ENCODE measurements at places on chromosomes 6 and 20.

DNA sequence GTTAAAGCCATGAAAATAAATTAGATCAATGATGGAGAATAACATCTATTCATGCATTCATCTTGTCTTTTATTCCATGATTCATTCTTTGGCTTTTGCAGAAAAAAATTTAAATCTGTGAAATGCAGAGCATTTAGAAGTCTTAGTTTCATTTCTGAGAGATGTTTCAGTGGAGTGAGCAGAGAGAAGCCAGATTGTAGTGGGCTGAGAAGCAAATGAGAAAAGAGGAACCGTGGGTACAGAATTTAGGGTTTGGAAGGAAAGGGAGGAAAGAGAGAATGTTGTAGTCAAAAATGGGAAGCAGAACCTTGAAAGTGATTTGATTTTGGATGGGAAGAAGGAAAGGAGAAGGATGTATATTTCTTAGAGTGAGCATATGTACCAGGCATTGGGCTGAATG is 260.3 kb upstream of the MAN1A1 start:
- DNase-seq, result no peak

DNA sequence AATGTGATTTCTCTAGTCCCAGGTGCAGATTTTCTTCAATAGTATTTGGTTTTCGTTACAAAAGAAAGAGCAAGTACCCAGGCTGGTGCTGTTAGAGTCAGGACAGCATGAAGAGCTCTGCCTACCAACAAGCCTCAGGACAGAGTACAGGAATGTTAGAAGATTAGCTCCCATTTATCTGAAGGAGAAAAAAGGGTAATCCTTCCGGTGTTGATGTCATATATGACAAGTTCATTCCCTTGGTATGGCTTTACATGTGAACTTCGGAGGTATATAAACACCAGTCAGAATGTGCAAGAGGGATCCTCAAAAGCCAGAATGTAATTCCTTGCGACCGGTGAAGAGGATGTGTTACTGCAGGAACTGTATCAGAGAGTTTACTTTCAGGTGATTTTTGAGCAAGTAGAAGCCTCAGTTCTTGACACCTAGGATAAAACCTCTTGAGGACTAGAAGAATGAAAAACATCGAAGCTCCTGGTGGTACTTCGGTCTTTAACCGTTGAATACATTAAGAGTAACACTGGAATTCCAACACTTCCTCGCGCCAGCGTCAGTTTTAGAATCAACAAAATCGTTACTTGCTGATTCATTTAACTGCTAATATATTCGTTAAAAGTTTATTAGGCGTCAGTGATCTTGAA is 194.2 kb upstream of the ZNF184 start:
- no peak for DNase-seq

DNA sequence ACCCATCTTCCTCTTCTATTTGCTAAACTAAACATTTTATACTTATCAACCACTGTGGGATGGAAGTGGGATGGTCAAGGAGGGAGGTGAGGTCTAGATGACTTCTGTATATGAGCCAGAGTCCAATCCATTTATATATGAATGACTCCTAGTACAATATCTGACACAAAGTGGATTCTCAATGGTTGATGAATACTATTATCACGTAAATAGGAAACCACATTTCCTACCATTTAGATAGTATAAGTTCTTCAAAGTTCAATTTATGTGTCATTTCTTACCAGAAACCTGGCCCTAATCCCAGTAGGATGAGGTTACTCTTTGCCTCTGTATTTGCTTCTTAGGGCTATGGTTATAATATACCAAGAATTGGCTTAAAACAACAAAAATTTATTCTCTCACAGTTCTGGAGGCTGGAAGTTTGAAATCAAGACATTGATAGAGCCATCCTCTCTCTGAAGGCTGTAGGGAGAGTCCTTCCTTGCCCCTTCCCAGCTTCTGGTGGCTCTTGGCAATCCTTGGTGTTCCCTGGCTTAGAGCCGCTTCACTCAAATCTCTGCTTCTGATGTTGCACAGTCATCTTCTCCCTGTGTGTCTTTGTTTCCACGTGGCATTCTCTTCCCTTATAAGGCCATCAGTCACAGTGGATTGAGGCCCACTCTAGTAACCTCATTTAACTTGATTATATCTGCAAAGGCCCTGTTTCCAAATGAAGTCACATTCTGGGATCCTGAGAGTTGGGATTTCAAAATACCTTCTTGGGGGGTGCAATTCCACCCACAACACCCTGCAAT is 41.0 kb upstream of the RAB23 start:
- DNase-seq, result no peak

GRCh38 chr6:4941782-4942672 is 61.8 kb downstream of the RPP40 start:
- DNase-seq, result no peak

DNA sequence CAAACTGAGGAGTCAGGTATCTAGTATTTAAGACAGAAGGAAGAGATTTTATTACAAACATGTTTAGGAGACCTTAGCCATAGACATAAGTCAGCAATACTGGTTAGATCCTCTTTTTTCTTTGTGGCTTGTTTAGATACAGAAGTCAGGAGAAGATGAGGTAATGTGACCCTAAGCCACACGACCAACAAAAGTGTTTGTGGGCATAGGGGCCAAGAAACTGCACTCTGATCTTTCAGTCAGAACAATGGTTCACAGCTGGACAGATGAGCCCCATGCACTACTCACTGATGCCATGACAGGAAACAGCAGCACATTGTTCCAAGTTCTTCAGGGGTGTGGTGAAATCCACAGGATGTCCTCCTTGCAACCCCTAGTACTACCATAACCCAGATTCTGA is 238.5 kb upstream of the RAB32 start:
- no peak for DNase-seq

DNA sequence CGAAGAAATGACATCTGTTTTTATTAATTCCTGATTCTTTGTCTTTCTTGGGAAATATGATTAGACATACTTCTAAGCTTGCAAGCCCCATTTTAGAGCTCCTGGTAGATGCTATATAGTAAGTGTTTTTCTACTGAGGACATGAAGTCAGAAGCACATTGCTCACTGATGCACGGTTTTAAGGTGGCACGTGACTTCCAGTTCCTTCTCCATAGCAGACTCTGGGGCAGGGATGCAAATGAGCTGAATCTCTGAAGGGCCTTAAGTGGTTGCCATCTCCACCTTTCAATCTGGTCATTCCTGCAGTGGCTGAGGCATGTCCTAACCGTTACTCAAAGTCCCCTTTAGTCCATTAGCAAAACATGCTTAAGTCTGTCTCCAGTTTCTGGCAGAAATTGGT is 421.2 kb upstream of the HTR1E start:
- DNase-seq, result no peak

- no peak for DNase-seq
Observed at GRCh38 chr6:133547136-133547535, 306.0 kb downstream of the EYA4 start.

DNA sequence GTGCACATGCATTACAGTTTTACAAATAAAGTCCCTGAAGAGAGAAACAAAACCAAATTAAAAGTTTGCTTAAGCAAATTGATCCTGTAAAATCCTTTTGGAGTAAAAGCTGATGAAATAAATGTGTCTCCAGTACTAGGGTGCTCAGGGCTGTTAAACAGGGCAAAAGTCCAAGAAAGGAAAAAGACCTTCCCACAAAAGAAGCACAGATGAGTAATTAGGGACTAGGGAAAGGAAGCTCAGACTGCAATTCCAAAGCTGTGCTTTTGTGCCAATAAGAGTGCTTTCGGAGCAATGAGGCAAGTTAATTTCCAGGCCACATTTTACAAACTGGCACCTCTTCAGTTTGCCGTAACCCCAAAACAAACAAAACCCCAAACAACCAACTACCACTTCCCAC is 10.4 kb upstream of the RNF182 start:
- DNase-seq, result no peak

DNA sequence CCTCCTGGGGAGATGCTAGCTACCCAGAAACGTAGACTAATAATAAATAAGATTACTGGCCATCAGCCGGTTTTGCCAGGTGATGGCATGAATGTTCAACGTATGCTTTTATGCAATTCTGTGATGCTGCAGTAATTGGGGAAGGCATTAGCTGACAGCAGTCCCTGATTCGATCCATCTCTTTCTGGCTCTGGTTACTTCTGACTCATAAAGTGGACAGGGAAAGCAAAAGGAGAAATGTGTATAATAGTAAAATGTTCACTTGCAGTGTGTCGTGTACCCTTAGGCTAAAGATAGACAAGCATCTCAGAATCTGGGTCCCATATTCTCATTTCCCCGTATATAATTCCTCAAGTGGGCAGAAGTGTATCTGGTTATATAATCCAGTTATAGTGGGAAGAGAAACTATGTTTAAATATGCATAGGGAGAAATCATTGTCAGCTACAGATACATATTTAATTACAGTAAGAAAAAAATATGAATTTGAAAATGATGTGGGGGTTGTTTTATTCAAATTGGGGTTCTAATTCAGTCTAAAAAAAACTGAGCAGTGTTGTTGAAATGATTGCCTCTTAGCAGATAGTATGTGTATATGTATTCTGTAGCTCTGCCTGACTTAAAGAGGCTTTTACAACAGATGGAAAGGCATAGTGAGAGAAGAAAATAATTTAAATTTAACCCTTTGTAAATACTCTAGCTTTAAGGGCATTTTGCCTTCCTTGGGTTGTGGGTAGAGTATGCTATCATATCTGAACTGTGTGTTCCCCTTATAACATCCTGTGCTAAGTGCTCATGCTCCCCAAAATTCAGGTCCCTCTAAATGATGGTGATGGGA is 40.6 kb downstream of the DOK5 start:
- no peak for DNase-seq

GRCh38 chr6:147297663-147298316 is 93.6 kb downstream of the STXBP5 start:
- no peak for DNase-seq

DNA sequence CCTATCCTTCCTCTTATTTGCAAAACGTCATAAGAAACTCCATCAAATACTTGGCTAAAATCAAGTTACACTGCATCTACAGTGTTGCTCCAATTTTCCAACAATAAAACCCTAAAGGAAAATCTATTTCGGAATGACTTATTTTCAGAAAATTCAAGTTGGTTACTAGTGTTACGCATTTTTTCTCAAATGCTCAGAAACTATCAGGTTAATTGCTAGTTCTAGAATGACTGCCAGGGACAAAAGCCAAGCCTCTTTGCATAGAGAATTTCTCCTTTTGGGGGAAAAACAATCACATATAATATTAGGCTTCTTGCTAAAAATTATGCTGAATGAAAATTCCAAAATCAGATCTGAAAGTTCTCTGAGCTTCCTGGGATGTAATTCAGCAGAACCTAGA is 210.2 kb downstream of the BTBD9 start:
- no peak for DNase-seq

DNA sequence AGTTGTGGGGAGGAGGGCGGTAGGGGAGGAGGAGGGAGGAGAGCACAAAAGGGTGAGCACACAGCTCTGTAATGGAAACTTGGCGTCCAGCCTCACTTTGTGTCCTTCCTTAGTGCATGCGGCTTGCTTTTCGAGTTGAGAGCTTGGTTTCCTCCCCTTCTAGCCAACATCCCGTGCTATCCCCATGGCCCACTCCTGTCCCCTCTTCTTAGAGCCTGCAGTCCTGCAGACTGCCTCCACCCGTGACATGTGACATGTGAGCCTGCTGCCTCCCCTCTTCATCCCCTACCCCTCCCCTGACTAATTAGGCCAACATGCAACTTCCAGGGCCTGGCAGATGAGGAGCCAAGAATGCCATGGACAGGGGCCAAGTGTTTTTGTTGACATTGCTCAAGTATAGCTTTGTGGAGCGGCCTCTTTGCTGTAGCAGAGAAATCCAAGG is 63.2 kb downstream of the SLC24A3 start:
- DNase-seq, result no peak

DNA sequence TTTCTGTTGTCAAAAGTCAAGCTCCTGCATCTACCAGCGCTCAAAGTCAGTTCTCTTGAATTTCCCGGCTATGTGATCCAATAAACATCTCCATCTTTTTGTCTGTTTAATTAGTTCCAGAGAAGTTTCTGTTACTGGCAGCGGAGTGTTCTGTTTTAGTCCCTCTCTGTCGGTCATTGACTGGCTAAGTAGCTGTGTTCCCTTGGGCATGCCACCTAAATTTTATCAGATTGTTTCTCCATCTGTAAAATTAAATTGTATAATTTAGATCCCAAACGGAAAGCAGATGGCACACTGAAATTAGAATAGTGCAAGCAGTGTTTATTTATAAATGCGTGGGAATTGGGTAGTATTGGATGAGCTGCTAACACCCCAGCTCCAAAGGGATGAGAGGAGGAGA is 29.7 kb upstream of the PRL start:
- no peak for DNase-seq

DNA sequence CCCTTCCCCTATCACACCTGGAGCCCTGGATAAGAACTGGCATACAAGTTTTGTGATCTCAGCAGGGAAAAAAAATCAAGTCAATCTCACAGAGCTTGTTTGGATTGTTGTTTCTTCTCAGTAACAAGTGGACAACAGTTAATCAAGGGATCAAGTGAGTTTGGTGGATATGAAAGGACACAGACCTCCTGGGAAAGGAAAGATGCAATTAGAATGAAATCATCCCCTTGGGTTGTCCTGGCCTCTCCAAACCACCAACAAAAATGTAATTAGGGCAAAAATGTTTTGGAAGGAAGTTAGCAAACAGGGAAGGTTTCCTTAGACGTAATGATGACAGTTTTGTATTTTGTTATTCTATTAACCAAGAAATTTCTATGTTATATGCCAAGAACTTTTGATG is 99.1 kb upstream of the PRDM1 start:
- no peak for DNase-seq

DNA sequence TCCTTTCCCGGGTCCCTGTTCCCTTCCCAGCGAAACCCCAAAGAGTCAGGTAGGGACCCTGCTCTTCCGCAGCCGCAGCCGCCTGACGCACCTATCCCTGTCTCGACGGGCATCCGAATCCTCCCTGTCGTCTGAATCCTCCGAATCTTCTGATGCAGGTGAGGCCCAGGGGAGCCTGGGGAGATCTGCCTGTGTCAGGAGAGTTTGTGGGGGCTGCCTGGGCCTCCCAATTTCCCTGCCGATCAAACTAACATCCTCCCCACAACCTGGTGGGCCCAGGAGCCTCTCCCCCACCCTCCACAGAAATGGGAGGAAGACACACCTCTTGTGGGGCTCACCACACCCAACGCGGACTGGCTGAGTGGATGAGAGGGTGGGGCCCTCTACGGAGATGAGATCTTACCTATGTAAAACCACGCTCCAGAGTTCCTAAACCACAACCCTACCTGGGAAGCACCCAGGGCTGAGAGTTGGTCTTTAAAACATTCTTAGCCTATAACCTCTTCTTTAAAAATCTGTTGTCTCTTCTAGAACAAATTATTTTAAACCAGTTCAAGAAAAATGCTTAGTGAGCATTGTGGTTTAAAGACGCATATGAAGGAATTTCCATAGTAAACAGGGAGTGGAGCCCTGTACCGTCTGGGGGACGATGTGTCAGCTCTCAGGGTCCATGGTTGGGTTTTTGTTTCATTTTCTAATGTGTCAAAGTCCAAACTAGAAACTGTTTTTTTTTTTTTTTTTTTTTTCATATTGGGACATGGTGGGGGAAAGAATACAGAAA is 1.7 kb downstream of the CDC25B start:
- no peak for DNase-seq

GRCh38 chr6:105453968-105454367 is 51.1 kb upstream of the PREP start:
- no peak for DNase-seq

All from stimulated activated CD4-positive, alpha-beta T cell treated with anti-CD3 and anti-CD28 coated beads, TNF-alpha, amount 100 ng/mL, for 4 hours (primary cell).